Amygdala (tissue), 56 donors: ENCODE measurements at places on chromosomes 6 and 20.

GRCh38 chr6:157519255-157520116 lies 138.5 kb downstream of the ZDHHC14 start:
- DNase-seq, result no peak

- no peak for DNase-seq
Measured at GRCh38 chr6:170313716-170314295, 7.2 kb downstream of the FAM120B start.

GRCh38 chr6:90514496-90514895 lies 72.4 kb downstream of the MAP3K7 start:
- no peak for DNase-seq

DNA sequence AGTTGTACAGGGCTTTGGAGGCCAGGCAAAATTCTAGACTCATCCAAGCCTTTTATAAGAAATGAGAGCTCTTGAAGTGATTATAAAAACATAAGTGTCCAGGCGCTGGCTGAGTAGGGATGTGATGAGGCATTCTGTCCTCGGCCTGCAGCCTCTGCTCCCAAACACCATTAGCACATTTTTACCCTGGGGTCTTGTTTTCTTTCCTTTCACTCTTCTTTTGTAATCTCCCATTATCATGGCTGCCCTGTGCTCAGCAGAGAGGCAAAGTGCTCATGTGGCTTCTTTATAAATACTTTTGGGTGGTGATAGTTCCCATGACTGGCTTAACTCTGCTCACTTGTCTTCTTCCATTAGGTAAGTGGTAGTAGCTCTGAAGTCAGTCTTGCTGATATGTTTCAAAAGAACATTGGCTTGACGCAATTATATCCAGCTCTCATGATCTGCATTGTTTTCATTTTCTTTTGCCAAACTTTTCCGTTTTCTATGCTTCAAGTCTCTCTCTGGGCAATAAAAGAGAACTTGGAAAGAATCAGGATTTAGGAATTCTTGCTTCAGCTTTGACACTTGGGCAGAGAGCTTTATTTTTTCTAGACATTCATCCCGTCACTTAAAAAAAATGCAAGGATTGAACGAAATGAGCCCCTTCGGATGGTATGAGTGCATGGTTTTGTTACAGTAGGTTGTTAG lies 61.1 kb downstream of the CAP2 start:
- no peak for DNase-seq

DNA sequence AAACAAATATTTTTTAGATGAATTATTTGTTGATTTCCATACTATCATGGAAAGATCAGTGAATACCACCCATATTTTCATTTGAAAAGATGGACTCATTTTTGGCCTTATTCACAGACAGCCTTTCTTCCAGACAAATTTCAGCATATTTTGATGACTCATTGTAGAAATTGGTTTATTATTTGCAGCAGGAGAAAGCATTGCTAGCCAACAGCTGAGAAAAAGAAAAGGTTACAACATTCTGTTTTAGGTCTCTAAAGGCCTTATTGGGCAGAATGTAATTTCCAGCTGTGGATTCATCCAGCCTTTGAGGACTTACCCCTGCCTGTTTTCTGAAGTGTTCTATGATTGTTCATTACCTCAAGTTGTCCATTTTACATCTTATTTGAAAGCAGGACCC lies 201.9 kb downstream of the PLCB4 start:
- DNase-seq, result no peak

DNA sequence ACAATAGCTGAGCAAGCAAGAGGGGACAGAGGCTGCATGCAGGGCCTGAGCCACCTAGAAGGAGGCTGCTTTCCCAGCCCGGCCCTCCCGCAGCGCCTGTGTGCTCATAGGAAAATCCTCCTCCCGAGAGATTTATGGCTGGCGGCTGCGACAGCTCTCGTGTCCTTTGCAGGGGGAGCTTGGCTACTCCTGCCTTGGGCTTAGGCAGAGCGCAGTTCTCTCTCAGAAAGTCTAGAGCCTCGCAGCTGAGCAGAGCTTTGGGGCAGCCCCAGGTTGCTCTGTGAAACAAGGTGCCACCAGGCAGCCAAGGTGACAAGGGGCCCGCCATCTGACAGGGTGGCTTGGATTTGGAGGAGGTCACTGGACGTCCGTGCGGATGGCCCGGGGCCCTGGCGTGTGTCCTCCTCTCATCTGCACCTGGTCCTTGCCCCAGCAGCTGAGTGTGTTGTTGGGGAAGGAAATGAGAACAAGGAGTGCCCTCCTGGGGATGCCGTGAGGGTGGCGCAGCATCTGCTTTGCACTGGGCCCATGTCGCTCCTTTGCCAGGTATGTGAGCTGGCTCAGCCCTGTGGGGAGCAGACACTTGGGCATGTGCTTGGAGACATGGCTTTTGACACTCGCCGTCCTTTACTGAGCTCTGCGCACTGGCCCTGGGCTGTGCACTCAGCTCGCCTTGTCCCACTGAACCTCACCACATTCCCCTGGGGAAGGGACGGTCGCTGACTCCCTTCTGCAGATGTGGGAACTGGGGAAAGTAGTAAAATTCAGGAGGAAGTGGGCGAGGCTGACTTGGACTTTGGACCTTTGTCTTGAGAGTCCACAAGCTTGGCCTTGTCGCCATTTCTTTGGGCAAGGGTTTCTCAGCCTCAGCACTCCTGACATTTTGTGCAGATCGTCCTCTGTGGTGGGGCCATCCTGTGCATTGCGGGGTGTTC lies 41.9 kb downstream of the EDN3 start:
- no peak for DNase-seq

DNA sequence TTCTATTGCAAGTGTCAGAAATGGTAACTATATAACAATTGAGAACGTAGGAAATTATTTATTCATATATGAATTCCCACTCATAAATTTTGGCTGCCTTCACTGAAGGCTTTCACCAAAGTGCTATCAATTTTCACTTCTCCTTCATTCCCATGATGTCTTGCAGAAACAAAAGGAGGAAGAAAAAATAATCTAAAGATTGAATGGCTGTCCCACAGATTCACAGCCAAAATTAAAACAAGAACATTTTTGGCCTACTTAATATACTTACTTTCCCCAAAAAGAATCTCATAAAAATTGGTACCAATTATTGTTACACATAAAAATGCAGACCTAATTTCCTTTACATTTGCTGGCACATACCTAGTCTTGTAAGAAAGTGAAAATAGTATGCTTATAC lies 616.1 kb downstream of the CD109 start:
- no peak for DNase-seq

- DNase-seq, result no peak
Measured at GRCh38 chr6:16508959-16509358, 252.3 kb downstream of the ATXN1 start.

DNA sequence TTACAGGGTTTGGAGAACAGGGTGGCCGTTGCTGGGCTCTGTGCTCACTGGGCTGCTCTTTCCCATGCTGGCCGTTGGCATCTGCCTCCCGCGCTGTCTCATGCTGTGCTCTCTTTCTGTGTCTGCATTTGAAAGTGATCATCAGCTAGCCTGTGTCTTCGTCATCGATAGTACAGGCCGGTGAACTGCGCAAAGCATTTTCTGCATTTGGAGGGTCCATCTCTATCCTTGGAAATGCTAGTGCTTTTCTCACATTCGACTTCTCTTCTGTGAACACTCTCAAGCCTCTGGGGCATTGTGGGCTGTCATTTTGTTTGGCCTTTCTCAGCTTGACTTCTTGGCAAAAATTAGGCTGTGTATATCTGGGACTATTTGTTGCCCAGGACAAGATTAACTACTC lies 6.8 kb upstream of the SNHG17 start:
- no peak for DNase-seq

GRCh38 chr20:25286917-25287316 lies 39.0 kb downstream of the PYGB start:
- no peak for DNase-seq

GRCh38 chr6:14716499-14717146 lies 529.2 kb upstream of the JARID2 start:
- DNase-seq, result no peak

DNA sequence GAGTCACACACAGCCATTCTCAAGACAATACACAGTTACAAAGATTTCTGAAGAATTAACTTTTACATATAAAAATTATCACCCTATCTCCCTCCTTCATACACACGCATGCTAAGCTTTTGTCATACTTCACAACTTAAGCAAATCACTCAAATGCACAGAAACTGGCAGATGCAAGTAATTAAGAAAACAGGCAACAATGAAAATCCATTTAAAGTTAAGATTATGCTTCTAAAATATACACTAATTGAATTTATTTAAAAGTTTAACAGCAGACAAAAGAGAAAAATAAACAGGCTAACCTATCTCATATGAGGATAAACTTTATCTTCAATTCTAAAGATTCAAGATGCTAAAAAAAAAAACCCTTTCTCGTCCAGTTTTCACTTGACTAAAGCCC lies 68.4 kb downstream of the DST start:
- no peak for DNase-seq

GRCh38 chr6:41371461-41371991 lies 36.1 kb downstream of the NCR2 start:
- DNase-seq, result no peak

DNA sequence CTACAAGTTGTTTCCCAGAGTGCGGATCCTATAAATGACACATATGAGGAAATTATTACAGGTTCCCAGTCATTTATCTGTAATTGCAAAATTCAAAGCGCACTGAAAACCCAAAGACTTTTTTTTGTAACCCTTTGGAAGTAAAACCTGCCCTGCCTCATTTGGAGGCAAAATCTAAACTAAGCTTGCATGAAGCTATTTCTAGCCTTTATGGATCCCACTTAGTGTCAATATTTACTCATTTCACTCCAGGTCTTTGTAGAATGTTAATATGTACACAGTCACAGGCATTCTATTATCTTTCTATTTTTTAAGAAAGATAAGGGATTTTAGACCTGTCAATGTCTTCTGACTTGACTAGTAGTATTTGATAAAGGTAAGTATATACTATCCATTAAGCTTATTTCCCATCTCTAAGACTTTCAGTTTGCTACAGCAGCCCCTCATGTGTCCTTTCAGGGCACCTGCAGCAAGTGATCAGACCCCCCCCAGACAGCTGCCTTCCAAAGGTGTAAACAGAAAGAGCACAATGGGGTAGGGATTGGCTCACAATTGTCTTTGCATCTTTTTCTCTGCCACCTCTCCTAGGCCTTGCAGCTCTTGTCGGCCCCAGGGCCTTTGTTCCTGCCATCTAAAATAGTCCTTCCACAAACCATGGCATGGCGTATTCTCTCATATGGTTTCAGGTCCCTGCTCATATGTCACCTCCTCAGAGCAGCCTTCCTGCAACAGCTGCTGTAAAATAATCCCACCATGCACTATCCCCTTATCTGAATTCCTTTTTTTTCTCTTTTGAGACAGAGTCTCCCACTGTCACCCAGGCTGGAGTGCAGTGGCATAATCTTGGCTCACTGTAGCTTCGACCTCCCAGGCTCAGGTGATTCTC lies 1.3 kb upstream of the REPS1 start:
- no peak for DNase-seq

DNA sequence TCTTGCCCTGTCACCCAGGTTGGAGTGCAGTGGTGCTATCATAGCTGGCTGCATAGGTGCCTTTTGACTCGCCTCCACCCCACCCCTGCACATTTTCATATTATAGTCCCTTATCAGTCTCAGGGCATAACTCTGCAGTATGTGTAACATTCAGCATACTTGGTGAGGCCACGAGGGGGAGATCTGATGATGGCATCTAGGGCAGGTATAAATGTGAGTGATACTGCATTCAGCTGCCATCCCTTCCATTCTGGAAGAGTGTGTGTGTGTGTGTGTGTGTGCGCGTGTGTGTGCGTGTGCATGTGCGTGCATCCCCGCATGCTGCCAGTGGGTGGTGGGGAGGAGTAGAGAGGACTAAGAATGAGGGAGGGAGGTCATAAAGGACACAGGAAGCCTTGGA lies 81.4 kb downstream of the JARID2 start:
- DNase-seq, result no peak

DNA sequence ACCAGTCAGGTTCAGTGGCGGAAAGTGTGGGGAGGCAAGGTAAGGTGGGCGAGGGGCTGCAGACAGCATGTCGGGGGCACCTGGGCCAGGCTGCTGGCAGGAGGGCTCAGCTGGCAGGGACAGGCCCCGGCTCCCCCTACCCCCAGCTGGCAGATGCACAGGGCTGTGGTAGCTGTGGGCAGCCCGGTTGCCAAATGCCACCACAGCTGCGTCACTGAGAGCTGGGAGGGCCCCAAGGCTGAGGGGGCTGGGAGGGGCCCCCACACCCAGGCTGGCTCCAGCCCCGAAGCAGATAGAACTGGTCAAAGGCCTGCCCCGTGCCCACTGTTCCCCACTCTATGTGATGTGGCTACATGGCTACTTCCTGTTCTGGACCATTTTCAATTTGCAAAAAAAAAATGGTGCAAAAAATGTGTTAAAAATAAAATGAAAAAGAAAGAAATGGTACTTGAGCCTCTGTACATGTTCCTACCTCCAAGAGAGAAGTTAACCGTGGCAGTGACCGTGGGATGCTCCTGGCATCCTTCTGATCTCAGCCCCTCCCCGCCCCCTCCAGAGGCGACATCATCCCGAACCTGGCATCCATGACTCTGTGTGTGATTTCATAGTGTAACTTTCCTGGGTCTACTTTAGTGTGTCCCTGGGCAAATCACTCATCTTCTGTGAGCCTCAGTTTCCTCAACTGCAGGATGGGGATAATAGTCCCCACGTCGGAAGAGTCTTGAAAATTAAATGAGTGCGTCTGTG lies 64.4 kb downstream of the UBE2V1 start:
- DNase-seq, result peak; percentile 9

DNA sequence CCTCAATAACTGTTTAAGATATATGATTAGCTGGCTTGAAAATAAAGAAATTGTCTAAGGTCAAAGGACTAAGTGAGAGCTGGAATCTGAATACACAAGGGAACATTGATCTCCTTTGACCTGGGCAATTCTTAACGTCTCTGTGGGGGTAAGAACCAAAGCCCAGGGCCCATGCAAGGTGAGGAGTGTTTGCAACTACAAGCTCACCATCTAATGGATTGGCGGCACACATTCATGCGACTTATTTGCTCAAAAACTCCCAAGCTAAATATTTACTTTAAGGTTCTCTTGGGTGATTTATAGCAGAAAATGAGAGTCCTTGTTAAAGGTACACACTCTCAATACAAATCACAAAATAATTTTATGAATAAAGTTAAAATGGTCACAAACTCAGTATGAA lies 392.0 kb upstream of the FLRT3 start:
- no peak for DNase-seq

GRCh38 chr6:154399097-154399496 lies 42.5 kb upstream of the IPCEF1 start:
- no peak for DNase-seq

DNA sequence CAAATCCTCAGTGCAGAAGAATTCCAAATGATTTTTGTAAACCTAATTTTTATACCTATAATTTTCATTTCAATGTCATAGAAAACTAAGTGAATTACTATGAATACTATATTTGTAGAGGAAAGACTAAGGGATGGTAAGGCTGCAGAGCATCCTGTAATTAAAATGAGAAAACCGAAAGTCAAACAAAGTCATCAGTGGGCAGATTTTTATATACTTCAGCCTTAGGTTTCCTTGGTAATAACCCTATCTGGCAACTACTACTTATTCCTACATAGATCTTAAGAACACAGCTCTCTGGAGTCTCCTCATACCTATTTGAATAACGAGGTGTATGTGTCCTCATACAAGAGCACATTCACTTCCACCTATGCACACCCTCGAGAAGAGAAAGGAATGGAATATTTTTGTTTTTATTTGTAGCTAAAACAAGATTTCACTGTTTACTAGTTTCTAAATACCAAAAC lies 117.9 kb upstream of the SGK1 start:
- no peak for DNase-seq
